ENCODE measurements at places on chromosomes 7 and 10. TPM values are rescaled to one million over a fixed set of nuclear protein-coding genes. Genes with fewer than 3 reads are reported as not detected.

Gene CALML3
- not detected for total RNA-seq

DNA sequence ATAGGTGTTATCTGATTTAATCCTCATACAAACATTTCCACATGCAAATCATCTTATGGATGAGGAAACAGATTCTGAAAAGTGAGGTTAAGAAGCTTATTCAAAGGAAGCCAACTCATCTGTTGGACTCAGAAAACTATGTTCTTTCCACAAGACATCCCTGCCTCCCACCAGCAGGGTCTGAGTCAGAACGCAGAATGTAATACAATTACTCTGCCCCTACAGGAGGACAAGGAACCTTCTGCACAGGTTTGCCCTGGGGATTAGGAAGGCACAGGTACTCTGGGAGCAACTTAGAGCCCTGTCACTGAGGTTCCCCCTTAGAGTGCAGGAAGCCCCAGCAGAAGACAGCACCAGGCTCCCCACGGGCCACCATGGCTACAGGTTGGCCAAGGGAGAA, 255.7 kb downstream of the TNS3 start:
- no peak for DNase-seq

- no peak for DNase-seq
These were observed 421.3 kb upstream of the GALNT17 start for GRCh38 chr7:70710651-70711050.

Gene LRRD1
- total RNA-seq: 0.42 TPM

DNA sequence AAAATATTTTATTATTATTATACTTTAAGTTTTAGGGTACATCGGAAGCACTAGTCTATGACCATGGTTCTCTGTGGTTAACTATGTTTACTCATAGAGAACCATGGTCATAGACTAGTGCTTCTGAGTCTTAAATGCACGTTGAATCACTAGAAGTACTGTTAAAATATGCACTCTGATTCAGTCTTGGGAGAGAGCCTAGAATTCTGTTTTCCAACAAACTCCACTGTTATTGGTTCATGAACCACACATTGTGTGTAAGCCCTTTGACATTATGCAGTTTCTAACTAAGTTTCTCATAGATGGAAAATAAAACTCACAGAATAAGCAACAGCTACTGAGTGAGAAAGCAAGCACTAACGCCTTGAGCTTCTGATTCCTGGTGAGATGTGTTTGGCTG, 1120.6 kb downstream of the SORCS1 start:
- DNase-seq: no peak

Gene COL17A1
- 0.15 TPM for total RNA-seq

Gene FOXI2
- not detected for total RNA-seq

Gene PALD1
- 66.7 TPM for total RNA-seq

Gene CELF2
- total RNA-seq: 17.2 TPM

Gene SPDYE6
- total RNA-seq: not detected

Measured in OCI-LY7 (cell line).